ENCODE measurements at places on chromosomes 4 and X.

- DNase-seq: no peak
Measured at GRCh38 chrX:53088136-53088974, 5.6 kb upstream of the KANTR start.

GRCh38 chr4:26713563-26714151 is 129.8 kb downstream of the TBC1D19 start:
- DNase-seq: no peak

GRCh38 chr4:152382057-152382785 is 153.7 kb downstream of the FBXW7 start:
- DNase-seq: no peak

DNA sequence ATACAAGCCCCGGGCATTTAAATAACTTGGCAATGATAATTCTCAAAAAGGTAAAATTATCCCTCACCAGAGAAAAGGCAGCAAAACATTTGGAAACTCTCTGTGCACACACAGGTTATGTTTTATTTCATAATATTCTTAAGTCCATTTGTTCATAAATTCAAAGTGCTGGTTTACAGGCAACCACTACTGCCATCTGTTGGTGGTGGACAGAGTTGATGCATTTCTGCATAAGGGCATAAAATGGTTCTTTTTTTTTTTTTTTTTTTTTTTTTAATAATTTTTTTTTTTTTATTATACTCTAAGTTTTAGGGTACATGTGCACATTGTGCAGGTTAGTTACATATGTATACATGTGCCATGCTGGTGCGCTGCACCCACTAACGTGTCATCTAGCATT is 31.5 kb upstream of the IL21 start:
- DNase-seq: peak; percentile 57

DNA sequence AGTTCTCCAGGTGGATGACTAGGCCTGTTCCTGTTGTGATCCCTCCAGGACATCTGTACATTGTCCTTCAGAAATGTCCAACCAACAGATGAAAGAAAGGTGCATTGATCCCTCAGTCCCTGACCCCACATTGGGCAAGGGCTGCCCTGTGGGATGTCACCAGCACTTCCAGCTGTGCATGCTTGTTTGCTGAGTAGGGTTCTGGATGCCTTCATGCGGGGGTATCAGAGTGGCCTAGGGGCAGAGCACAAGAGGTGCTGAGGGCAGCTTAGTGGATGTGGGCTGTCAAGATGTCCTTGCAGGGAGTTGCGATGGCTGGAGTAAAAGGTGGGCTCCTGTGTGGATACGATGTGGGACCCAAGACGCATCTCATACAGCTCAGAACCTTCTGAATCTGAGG is 112.5 kb downstream of the PALLD start:
- no peak for DNase-seq
